Fibroblast of skin of left quadriceps (primary cell): ENCODE measurements at places on chromosomes 5 and 9.
A peak's percentile ranks its signal among the peaks of the same experiment; 100 is the strongest.

DNA sequence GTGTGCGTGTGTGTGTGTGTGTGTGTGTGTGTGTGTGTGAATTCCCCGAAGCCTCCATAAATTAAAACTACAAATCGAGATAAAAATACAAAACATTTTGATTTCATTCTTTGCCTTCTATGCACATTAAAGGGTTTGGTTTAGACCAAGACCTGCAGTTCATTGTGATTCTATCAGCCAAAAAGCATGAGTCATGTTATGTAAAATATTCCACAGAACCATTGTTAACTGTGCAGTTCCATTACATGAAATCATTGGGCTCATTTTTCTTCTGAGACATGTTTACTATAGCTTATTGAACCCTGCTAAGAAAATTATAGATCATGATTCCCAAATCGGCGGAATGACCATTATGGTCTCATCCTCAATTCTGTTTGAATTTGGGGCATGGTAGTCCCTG is 11.7 kb downstream of the CAVIN4 start:
- peak; percentile 34 for DNase-seq

- no peak for DNase-seq
Measured at GRCh38 chr9:105118636-105119035, 125.8 kb upstream of the SLC44A1 start.

DNA sequence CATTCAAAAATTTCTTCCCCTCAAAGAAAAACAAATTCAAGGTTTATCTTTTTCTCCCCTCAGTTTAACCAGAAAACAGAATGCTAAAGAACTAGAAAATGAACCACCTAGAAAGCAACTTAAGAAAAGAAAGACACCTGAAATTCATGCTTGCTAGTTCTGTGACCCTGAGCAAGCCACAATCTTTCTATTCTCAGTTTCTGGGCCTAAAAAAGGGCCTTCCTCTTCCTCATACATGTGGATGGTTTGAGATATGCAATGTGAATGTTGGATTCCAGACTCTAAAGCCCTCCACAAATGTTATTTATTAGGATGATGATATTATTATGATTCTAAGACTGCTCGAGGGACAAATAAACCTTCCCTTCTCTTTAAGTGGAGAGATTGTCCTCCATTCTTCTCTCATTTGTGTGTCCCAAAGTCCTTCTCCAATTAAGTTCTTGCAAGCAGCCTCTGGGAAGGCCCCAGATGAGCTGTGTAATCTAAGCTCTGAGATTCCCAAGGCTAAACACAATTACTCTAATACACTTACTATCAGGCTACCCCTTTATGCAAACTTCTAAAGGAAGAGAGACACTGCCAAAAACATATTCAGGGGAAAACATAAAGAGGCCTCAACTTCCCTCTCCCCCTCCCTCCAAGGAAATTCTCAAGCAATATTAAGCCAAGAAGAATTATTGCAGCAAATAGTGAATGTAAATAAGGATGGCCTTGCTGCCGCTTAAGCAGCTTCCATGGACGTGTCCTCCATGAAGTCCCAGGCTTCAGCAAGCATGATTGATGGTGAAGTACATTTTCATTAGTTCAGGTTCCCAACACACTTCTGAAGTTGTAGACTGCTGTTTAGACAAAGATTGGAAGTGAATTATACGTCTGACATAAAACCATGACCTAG is 80.2 kb downstream of the PRKACG start:
- no peak for DNase-seq

- DNase-seq: no peak
Measured at GRCh38 chr5:88878976-88879375, 4.0 kb downstream of the MEF2C start.

DNA sequence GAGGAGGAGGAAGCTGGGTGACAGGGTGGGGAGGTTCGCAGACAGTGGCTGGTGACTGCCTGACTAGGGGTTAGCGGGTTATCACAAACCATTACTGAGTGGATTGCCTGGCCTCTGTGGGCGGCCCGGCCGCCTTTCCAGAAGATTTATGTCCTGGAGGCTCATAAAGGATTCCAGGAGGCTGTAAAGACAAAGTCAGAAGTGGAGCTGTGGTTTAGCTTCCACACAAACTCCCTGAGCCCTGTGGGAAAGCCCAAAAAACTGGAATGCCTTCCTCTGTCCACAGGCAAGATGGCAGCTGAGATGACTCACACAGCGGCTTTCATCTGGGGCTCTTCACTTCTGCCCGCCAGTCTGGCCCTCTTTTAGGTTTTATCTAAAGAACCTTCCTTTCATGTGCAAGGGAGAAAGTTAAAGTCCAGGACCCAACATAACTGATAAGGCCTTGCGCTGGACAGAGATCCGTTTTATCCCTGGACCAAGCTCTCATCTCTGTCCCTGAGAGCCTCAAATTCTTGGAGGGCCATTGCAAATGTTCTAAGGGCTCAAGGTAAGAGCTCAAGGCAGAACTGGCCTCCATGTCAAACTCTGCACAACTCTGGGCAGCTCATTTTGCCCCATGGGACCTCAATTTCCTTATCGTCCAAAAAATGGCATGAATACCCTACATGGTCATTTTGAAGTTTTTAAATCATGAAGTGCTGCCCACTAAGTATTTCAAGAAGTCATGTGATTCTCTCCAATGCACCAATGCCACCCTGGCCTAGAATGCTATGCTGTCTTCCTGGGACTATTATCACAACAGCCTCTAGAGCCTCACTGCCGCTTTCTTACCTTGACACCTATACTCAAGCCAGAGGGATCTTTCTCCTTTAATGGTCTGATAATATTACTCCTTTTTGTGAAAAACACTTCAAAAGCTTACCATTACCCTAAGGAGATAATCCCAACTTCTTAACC is 249.4 kb upstream of the TRIM32 start:
- DNase-seq: no peak

GRCh38 chr5:40569546-40570270 is 110.0 kb upstream of the PTGER4 start:
- DNase-seq: no peak

- no peak for DNase-seq
Measured at GRCh38 chr5:8726383-8727036, 819.4 kb downstream of the SEMA5A start.

GRCh38 chr5:53971131-53971530 is 339.2 kb downstream of the ARL15 start:
- no peak for DNase-seq

DNA sequence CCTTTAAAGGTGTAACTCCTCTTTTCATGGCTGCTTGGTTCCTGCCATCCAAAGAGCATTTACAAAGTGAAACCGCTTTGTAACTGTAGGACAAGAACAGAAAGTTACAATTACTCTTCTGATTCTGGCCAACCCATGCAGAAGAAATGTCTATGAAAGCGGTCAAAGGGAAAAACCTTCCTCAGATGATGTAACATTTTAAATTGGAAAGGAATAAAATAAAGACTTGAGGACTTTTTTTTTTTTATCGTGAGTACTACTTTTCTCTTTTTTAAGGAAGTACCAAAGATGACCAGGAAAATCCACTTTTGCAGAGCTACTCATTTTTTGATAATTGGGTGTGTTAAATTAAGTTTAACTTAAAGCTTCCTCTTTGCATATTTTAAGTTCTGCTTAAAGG is 13.0 kb upstream of the C9orf72 start:
- no peak for DNase-seq

GRCh38 chr5:5705010-5705409 is 282.5 kb downstream of the ICE1 start:
- no peak for DNase-seq

DNA sequence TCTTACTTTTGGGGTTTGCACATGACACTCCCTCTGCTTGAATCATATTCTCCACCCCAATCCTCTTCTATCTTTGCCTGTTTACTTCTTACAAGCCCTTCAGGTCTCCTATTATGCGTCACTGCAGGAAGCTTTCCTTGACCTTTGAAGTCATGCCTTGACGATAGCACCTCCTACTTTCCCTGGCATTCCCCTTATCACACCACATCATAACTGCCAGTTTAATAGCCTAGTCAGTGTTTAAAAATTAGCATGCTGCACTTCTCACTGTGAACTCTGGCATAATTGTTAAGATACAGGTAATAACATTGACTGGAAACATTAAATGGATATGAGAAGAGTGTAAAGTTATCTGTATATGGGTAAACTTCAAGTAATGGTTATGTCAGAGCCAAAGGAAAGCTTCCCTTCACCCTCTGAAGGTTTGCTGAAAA is 37.1 kb upstream of the CEP120 start:
- DNase-seq: no peak

DNA sequence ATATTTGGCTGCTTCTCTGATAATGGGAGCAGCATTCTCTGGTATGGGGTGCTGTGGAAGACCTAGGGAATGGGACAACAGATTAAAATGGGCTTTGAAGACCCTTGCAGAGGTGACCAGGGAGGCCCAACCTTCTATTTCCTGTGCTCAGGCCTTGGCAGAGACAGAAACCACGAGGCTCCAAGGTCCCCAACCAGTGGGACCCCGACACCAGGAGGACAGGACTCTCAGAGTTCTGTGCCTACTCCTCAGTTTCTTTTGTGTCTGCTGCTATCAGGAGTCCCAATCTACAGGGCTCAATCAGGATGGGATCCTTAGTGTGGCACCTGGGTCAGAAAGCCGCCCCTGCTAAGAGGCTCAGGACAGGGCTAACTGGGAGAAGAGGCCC is 29.3 kb downstream of the CSF2 start:
- no peak for DNase-seq

DNA sequence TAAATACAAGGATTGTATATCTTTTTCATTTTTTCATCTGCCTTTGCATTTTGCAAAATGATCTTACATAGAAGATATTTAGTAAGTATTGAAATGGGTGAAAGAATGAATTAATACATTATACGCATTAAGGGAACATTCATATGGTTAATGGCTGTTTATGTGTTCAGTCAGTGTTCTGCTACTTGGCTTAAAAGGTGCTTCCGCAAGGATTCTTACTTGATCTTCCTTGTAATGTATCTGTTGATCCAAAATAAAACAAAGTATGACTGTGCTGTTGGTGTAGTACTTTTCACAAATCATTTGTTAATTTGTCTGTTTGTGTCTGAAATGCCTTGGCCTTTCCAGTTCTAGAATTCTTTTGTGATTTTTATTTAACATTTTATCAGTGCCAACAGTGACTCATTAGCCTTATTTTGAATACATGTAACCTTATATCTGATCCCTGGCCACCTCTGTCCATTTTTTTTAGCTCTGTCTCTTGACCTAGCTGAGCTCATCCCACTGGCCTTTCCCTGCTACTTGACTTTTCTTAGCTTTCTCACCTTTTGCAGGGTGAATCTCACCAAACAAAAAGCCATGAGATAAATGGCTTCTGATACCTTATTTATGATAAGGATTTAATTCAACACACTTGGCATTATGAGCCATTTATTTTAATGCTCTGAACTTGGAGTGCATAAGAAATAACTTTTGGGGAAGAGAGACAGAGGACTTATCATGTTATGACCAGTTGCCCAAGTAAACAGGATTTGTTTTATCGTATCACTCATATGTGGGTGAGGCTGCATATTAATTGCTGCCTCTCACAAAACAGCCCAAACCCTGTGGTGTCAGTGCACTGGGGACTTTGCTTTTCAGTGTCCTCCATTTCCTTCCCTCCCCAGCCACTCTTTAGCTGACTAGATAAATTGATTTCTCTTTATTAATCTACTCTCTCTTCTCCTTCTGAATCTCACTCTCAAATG is 340.3 kb downstream of the KDM4C start:
- no peak for DNase-seq

DNA sequence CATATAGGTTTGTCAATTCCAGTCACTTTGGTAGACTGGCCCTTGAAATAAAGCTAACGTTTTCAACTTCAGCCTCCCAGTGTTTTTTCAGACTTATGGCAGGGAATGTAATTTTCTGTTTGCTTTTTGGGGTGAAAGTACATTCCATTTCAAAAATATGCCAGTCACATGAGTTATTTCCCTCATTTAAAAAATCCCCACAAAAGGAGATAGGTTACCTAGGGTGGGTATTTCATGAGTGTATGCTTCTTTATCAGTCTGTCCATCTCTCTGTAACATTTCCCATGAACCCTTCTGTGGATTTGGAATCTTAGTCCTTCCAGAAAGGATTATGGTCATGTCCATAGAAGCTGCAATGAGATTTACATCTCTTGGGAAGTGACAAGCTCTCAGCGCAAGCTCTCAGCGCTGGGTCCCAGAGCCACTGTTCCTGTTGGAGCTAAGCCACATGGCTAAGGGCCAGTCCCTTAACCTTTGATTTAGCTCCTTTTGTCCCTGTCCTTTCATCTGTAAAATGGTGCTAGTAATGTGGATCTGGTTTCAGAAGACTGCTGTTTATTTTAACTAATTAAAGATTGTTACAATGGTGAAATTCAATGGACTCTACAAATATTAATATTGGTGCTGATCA is 294.9 kb downstream of the NR3C1 start:
- DNase-seq: no peak

GRCh38 chr5:36158144-36158543 is 6.2 kb downstream of the SKP2 start:
- no peak for DNase-seq

DNA sequence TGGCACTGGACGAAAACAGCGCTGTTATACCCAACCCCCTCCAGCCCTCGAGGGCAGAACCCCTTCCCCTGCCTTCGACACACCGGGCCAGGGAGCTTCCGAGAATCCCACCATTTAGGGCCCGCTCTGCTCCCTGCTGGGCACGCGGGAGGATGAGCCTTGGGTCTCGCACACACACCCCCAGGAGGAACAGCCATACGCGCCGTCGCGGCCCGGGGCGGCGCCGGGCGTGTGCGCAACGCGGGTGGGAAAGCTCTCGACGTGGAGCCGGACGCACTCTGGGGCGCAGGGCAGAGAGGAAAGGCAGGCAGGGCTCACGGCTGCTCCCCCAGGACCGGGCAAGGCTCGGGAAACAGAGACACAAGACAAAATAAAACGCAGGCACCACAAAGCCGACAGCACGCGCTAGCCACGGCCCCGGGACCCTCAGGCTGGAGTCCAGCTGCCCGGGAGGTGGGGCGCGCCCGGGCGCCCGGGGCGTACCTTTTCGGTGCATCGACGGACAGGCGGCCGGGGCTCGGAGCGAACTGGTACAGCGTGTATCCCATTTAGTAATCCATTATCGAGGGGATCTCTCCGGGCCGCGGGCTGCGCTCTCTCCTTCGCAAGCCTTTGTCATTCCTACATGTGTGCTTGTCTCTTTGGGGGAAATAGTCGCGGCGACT is 789 bp downstream of the SEMA6A start:
- DNase-seq: no peak

GRCh38 chr5:101929628-101930027 is 366.5 kb downstream of the SLCO4C1 start:
- no peak for DNase-seq

DNA sequence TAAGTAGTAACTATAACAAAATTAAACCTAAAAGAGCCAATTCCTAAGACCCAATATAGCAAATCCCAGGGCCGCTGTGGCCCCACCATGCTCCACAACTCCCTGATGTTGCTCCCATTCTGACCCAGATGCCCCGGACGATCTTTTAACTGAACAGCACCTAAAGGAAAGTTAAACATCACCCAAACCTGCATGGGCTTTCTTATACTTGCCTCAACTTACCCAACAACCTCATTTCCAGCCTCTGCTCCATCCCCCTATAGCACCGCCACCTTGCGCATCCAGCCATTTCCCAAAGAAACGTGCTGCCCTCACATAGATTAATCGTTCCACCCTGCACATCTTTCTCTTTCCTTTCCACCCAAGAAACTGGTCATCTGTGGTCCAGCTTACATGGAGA is 54.6 kb downstream of the ZNF354C start:
- no peak for DNase-seq
